ENCODE measurements at places on chromosomes 5 and 9. TPM values are rescaled to one million over a fixed set of nuclear protein-coding genes. Genes with fewer than 3 reads are reported as not detected.

IL33 gene
- 6.2 TPM for total RNA-seq

TAF11L10 gene
- not detected for total RNA-seq

MYOZ3 gene
- total RNA-seq = not detected

LCN12 gene
- total RNA-seq = 4.9 TPM

HTR4 gene
- total RNA-seq = not detected
